ENCODE measurements at places on chromosomes 4 and X.

- DNase-seq, result no peak
Measured at GRCh38 chr4:122086338-122087065, 65.6 kb upstream of the BLTP1 start.

- DNase-seq, result no peak
Measured at GRCh38 chr4:41290479-41290878, 33.8 kb downstream of the UCHL1 start.

GRCh38 chr4:6437826-6438238, 34.6 kb downstream of the PPP2R2C start:
- DNase-seq, result no peak

GRCh38 chr4:106893395-106893881, 142.7 kb downstream of the DKK2 start:
- DNase-seq, result no peak

DNA sequence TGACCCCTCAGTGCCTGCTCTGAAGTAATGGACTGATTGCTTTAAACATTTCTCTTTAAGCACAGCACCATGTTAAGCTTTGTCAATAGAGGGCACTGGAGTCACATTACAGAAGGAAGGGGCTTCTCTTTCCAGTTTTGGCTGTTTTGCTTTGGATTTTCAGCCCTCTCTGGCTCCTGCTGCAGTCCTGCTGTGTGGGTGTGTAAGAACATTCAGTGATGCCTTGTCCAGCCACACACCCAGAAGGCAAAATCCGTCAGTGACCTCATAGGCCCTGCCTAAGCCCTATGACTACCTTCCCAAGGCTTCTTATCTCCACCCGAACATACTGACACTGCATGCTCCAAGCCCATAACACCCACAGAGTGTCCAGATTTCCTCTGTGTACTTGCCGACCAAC, 215.3 kb upstream of the CTSO start:
- no peak for DNase-seq

- DNase-seq, result no peak
Measured at GRCh38 chr4:131370846-131371245, 1778.2 kb upstream of the PCDH10 start.

DNA sequence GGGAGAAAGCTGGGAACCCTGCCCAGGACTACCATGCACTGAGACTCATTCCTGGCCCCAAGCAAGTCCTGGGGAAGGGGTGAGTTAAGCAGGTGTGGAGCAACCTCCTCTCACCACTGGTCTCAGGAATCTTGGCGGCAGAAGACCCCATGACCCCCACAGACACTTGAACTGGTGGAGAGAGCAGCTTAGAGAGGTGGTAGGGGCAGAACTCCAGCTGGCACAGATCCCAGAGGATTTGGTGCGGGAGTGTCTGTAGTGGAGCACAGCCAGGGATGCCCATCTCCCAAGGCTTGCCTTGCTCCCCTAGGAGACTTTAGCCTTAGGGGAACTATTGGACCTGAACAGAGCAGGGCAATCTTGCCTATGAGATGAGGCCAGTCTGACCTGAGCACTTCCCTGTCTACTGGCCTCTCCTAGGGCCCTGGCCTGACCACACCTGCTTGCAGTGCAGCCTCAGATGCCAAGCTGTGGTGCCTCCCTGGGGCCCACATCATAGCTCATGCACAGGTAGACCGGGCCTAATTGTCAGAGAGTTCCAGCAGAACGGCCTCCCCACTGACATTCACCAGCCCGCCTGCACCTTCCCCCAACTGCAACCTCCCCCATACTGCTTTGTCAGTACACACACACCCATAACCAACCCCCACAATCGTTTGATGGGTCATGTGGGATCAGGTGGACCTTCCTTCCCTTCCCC, 78.0 kb downstream of the NAA11 start:
- DNase-seq, result no peak

GRCh38 chrX:71128915-71129765, 10.7 kb downstream of the MED12 start:
- DNase-seq, result peak; percentile 42
